Activated CD4-positive, alpha-beta memory T cell treated with anti-CD3 and anti-CD28 coated beads for 36 hours (primary cell): ENCODE measurements at places on chromosomes 2 and 18.
A peak's percentile ranks its signal among the peaks of the same experiment; 100 is the strongest.

DNA sequence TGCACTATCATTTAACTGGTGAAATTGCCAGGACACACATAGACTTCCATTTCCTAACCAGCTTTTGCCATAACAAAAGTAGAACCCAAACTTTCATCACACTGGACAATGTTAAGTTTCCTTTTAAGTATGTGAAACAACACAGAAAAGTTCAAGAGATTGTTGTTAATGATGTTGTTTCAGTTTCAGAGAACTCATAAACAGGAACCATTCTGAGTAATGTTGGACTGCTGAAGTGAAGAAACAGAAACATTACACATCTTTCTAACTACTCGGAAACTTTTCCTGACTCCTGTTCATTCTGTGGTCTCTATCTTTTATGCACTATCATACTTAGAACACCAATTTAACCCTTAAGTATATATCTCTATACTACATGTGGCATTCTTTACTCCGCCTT is 179.2 kb downstream of the RIT2 start:
- no peak for DNase-seq

- DNase-seq = peak; percentile 69
Observed at GRCh38 chr2:42493468-42494354, at the start of gene KCNG3. TSS of gene KCNG3 (minus strand) at chr2:42493982. CDS start at chr2:42493501, 481 bp downstream.

GRCh38 chr2:9573013-9573720 is 17.5 kb upstream of the ADAM17 start:
- DNase-seq = no peak

DNA sequence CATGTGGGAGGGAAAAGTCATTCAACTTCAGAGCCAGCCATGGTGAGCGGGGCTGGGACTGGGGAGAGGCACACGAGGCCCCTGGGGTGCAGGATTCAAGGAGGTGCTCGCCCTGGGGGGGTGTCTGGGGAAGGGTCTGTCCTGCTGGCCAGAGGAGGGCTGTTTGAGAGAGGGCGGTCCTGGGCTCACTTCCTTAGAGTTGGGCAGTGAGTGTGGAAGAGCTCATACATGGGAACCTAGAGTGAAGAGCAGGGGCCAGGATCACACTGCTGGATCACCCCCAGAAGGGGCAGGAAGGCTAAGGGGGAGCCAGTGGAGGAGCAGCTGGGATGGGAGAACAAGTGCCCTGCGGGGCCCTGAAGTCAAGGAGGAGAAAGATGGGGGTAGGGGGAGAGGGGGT is 6.5 kb downstream of the SH3BP4 start:
- no peak for DNase-seq

- DNase-seq = no peak
Observed at GRCh38 chr18:34514957-34515356, 195.1 kb upstream of the DTNA start.

GRCh38 chr2:10229462-10230099 is 73.1 kb upstream of the HPCAL1 start:
- DNase-seq = no peak

DNA sequence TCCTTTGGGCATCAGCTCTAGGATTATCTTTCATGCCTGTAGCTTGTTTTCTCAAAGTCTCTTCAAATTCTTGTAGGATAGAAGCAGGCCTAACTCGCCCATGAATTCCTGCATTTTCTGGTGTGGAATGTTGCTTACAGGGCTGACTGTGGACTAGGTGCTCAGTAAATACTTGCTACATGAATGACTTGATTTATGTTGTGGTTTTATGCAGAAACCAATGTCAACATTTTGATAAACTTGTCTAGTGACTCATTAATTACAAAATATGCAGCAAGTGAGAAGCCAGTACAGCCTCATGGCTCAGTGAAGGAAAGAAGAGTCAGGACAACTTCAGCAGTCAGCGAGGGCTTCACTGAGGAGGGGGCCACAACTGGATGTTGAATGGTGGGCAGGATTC is 110.6 kb upstream of the SIX2 start:
- DNase-seq = no peak

GRCh38 chr2:142892715-142893114 is 15.3 kb downstream of the KYNU start:
- DNase-seq = no peak

DNA sequence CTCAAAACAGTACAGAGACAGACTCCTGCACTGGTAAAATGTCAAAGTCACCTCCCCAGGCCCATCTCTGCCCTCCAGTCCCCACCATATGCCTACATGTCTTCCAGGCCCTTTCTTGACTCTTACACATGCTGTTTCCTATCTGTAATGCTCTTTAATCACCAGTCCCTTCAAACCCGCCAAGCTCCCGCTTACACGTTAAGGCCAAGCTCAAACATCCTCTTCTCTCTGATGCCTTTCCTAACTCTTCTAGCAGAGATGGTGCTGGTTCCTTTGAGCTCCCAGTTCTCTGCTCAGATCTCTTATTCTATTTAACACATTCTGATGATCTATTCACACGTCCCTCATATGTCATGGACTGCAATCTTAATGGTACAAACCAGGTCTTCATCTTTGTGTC is 5.0 kb downstream of the EVA1A start:
- no peak for DNase-seq

GRCh38 chr2:165793161-165793778 is 777 bp downstream of the GALNT3 start:
- DNase-seq = peak; percentile 17

DNA sequence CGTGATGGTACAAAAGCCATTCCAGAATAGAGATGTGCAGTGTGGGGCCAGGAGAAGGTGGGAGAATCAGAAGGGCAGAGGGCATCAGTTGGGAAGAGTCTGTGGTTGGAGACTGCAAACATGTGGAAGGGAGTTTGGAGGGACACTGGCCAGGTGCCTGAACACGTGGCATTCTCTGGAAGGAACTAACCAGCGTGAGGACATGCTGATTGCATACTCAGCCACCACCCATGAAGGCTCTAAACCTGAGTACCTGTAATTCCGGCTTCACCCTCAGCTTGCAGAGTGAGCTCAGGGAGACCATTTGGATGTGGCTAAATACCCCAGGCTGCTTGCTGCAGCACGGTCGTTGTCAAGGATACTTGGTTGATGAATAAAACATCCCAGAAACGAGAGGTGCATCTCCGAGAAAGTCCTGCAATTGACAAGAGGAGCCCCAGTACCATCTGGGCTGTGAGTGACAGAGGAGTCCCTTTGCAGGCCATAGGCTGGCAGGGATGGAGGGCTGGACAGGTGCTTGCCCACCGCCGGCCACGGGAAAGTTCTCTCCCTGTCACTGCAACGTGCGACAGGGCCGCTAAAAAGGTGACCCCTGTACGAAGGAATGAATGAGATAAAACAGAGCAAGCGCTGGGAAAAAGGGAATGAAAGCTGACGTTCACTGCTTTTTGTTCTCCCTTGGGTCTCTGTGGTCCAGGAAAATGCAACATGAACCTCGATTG is 5.0 kb downstream of the ACKR3 start:
- DNase-seq = no peak

DNA sequence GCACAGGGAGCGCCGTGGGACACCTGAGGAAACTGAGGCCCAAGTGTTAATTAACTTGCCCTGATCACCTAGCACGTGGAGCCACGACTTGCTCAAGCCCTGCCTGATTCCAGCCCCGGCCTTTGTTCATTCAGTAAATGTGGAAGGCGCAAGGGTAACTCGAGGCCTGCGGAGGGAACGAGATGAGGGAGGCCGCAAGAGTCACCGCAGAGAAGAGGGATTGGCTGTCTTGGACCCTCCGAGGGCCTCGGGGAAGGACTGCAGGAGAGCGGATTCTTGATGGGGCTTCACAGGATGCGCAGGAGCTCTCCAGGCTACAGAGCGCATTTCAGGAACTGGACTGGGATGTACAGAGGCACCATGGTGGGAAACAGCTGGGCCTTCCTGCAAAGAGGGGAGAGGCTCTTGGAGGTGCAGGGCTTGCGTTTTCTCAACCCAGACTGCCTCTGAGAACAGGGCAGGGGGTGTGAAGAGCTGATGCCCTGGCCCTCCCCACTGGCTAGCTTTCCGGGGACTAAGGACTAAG is 511 bp upstream of the ANKMY1 start:
- DNase-seq = no peak

DNA sequence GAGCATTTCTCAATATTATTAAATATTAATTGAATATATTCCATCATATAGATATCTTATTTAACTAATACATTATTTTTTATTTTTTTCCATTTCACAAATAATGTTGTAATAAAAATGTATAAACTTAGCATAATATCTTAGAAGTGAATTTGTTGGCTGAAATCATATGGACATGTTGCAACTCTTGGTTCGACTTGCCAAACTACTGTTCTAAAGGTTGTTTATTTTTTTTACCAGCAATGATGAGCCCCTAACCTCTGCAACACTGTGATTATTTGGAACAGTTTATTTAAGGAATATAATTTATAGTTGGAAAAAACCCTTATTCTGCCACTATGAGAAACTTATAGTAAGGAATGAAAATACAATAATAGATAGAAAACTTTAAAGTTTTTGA is 8.8 kb upstream of the NAB1 start:
- no peak for DNase-seq

DNA sequence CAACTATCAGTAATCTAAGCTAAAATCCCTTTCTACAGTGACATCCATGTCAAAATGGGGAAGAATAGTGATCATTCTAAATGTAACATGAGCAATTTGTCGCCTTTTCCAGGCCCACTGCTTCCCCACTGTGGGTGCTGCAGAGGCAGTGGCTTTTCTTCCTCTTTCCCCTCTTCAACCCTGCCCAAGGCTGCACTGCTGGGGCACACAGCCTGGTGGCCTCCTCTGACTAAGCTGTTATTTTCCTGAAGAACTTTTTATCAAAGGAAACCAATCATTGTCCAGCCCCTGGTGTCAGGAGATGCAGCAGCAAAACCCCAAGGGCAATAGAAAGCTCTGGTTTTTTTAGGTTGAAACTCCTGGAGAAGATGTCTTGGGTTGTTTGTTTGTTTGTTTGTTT is 117.6 kb upstream of the KLF7 start:
- DNase-seq = peak; percentile 34

DNA sequence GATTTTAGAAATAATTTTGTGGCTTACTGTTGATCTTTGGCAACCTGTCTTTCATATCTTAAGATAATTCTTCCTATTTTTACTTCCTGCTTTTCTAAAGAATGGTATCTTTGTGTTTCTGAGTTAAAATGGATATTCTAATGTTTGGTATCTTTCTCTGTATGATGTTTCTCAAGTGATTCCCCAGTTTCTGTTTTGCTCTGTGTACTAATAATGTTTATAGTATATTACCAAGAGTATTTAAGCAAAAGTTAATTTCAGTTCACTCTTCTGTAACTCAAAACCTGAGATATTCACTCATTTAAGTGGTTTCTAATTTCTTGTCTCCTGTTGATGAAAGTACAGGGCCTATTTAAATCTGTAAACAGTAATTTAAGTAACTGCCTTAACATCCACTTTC is 58.3 kb downstream of the CCDC150 start:
- no peak for DNase-seq

GRCh38 chr2:38178556-38179419 is 102.8 kb upstream of the CYP1B1 start:
- no peak for DNase-seq

DNA sequence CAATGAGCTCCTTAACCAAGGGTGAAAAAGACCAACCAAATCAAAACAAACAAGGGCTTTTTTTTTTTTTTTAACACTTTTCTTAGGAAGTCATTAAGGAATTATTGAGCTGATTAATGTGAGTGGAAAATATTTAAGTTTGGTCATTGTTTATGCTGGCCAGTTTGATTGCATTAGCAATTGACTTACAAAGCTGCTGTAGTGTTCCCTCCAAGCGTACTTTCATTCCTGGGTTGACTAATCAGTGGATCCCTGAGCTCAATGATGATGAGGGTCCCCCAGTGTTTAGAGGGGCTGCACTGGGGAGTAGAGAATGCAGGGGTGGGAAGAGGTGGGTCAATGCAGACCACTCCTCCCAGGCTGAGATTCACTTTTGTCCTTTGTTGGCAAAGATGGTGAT is 119.3 kb downstream of the PRKCE start:
- no peak for DNase-seq

DNA sequence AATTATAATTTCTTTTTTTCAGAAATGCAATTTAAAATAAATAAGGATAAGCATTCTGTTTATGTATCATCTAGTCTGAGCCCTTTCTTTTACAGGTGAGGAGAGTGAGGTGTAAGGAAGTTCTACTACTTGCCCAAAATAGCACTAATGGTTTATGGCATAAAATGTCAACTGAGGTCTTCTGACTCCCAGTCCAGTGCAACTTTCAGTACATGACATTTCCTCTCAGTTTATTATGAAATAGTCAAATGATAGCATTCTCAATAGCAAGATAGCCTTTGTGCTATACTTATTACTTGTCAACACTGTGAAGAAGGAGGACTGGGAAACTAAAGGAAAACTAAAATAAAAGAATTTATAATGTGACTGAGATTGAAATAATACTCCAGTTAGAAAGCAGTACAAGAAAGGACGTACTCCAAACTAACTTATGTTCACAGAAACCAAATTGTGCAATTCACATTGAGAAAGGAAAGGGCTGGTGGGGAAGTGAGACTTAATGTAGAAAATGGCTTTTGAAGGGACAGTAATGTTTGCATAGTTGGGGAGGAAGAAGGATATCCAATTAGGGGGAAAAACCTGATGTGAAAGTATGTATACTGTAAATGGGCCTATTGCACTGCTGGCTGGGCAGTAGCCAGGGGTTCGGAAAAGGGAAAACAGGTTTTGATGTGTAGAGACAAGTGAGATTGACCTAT is 166.7 kb upstream of the ZEB2 start:
- DNase-seq = no peak

GRCh38 chr2:139876321-139876720 is 1096.1 kb upstream of the NXPH2 start:
- no peak for DNase-seq

DNA sequence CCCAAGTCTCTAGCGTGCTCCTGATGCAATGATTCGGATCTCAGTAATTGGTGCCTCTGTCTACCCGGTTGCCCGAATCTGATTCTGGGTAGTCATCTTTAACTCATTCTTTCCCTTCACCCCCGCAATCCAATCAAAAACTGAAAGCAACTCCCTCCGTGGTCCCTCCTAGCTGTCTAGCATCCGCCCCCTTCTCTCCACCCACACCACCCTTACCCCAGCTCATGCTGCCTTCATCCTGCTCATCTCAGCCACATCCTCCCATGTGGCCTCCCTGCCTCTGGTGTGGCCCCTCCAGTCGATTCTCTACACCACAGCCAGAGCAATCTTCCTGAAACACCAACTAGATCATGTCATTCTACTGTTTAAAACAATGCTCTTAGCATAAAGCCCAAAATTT is 62.3 kb downstream of the TTC32 start:
- DNase-seq = peak; percentile 40

DNA sequence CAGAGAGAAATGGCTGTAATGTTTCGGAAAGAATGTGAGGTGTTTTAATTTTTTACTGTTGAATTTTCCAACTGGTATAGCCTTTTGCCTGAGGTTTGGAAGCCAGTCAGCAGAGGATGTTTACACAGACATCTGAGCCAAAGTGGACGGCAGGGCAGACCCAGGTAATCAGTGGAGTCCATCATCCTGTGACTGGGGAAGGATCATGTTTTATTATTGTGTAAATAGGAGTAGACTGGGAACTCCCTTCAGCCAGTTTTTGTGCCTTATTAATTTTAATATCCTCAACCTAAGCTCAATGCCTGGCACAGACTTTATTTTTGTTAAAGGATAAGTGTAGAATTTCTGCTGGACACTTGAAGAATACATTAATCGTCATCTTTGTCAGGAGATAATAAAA is 142.0 kb upstream of the GAREM1 start:
- no peak for DNase-seq

- no peak for DNase-seq
Observed at GRCh38 chr2:112314856-112315255, 39.5 kb downstream of the ZC3H6 start.

- no peak for DNase-seq
Observed at GRCh38 chr2:48901416-48901815, 145.9 kb upstream of the LHCGR start.

GRCh38 chr2:40282428-40282827 is 169.5 kb downstream of the SLC8A1 start:
- no peak for DNase-seq
